GM18507 (cell line): ENCODE measurements at places on chromosomes 2 and 18.

DNA sequence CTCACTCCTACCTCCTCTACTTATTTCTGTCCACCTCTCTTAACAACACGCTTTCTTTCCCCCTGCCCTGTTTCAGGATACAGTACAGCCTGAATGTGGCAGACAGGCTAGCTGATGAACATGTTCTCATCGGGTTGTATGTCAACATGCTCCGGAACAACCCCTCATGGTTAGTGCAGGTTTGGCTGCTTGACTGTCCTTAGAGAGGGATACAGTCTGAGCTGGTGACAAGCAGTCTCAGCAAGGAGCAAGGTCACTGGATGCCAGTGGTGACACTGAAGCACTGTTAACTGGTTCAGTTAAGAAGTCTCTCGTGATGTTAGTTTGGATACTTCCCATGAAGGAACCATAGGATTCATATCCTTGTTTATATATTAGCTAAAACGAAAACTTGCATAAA is 128.6 kb downstream of the DTNA start:
- no peak for DNase-seq

DNA sequence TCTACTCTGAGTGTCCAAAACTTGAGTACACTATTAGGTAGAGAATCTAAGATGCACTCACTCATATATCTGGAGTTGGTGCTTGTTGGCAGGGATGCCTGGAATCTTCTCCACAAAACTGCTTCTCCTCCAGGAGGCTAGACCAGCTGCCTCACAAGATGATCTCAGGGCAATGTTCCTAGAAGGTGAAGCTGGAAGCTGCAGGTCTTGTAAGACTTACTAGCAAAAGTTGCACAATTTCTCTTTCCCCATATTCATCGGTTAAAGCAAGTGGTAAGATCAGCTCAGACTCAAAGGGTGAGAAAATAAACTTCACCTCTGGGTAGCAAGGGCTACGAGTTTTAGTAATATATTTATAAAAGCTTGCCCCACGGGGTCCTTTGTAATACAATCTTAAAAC is 454.4 kb upstream of the ACVR2A start:
- DNase-seq = no peak

- no peak for DNase-seq
These were observed 587 bp upstream of the TANK start for GRCh38 chr2:161159456-161160225.

- no peak for DNase-seq
These were observed 163.4 kb downstream of the LRRTM1 start for GRCh38 chr2:80141007-80141726.

DNA sequence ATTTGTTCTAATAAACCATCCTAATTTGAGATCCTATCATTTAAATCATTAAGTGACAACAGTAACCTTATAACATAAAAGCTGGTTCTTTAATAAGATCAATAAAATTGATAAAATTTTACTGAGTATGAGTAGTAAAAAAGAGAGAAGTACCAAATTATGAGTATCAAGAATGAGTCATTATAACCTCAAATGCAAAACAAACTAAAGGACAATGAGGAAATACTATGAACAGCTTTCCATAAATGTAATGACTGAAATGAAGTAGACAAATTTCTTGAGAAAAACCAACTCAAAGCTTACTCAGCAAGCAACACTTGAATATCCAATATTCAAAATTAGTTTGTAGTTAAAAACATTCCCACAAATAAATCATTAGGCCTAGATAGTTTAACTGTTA is 433.0 kb downstream of the ZEB2 start:
- DNase-seq = no peak

DNA sequence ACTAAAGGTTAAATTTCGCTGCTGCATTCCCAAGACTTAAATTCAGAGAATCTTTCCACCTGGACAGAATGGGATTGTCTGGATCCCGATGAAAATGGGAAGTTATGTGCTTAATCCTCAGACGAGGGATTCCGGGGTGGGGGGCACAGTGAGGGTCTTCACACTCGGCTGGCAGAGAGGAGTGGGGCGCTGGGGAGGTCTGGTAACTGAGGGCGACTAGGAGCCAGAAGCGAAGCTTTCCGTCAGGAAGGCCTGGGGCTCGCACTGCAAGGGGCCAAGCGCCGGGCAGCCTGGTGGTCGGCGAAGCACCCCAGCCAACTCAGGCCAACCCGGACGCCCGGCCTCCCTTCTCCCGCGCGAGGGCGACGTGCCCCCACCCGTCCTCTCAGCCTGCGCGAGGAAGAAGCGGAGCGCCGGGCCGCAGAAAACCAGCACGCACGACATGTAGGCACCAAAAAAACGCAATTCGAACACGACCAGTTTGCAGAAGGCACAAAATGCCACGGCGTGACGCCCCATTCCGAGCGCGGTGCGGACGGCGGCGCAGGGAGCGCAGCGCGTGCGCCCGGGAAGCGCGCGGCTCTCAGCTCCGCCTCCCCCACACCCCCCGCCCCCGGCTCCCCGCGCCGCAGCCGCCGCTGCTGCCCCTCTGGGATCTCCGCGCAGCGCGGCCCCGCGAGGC is 188.1 kb downstream of the ZEB2 start:
- peak; percentile 20 for DNase-seq
